Fibroblast of villous mesenchyme (primary cell): ENCODE measurements at places on chromosomes 12 and 14. TPM values are rescaled to one million over a fixed set of nuclear protein-coding genes. Genes with fewer than 3 reads are reported as not detected.
A peak's percentile ranks its signal among the peaks of the same experiment; 100 is the strongest.

- DNase-seq: no peak
Observed at GRCh38 chr12:80317307-80317706, 126.7 kb upstream of the PTPRQ start.

DNA sequence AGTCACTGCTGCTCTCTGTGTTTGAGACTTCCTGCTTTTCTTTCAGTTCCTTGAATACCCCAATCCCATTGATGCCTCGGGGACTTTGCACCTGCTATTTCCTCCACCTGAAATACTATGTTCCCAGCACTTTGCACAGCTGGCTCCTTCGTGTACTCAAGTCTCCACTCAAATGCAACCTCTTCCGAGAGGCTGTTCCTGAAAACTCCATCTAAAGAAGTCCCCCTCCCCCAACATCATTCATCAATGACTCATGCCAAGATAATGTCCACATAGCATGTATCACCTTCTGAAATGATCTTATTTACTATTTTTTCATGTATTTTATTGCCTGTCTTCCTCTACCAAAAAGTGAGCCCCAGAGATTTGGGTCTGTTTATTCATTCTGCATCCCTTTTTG lies 48.6 kb downstream of the HSPB8 start:
- DNase-seq: no peak

DNA sequence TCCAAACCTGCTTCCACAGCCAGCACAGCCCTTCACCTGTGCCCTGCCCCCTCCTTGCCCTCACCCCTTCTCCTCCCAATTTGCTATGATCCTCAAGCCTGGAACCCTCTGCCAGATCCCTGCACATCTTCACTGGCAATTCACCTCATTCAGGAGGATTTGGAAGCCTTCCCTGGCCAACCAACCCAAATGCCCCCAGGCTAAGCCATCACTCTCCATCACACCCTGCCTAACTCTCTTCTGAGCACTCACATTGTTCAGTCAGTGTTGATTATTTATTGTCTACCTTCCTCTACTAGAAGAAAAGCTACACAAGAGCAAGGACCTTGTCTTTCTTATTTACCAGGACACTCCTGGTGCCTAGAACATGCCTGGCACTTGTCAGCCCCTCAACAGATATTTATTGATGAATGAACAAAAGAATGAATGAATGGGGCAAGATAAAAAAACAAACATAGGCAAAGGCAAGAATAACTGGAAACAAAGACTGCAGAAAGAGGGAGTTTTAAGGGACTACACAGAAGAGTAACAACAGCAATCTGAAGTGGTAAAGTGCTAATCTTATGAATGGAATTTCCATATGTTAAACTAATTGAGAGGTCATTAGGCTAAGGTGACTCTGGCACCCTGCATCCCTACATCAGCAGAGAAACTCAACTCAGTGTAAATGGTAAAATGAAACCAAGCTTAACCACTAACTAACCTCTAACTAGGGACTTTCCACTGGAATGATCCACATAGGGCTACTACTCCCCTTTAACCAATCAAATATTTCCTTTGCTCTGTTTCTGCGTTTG lies 33.4 kb downstream of the TMTC1 start:
- no peak for DNase-seq

DNA sequence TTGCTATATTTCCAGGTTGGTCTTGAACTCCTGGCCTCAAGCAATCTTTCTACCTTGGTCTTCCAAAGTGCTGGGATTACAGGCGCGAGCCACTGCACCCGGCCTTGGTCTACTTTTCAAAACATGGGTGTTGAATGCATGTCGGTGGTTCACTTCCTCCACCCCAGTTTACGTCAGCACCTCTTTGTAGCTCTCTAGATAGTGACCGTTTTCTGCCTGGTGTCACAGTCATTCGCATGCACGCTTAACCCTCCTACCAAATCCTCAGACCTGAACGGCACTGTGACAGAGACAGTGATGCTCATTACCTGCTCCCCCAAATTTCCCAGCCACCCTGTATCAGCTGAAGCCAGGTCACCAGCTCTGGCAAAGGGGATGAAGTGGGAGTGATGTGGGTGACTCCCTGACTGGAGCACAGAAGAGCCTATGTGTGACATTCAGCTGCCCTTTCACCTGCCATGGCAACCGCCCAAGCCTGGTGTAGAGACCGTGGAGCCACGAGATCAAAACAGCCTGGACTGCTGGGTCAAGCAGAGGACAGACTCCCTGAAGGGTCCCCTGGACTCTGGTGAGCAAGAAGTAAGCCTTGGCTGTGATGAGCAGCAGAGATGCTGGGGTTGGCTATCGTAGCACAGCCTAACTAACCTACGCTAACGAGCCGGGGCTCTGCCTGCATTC lies 66.2 kb upstream of the GPR68 start:
- DNase-seq: no peak

- peak; percentile 1 for DNase-seq
Observed at GRCh38 chr12:73798523-73798922, 739.1 kb upstream of the ATXN7L3B start.

- DNase-seq: peak; percentile 29
Observed at GRCh38 chr12:46843811-46844210, 18.0 kb upstream of the SLC38A4 start.

GRCh38 chr12:6752167-6752920 lies 597 bp downstream of the MLF2 start:
- DNase-seq: peak; percentile 67

- no peak for DNase-seq
Observed at GRCh38 chr12:116141110-116141832, 136.2 kb downstream of the MED13L start.

DNA sequence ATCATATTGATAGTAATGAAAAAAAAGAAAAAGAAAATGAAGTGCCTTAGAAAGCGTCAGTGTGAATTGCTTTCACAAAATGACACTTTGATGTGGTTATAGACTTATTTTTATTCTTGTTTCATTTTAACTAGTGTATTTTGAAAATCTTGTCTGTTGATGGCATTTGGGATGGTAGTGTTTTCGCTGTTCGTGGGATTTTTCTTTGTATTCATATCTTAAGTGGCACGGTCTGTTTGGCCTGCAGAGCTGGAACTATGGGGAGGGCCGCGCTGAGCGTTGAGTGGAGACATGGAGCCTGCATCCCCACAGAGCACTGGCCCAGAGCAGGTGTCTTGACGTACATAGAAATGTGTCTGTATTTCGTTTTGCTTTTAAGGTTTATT lies 61.6 kb downstream of the WDR20 start:
- no peak for DNase-seq

GRCh38 chr12:93682846-93683261 lies 5.7 kb downstream of the CRADD start:
- DNase-seq: no peak

Gene ZDHHC22
- not detected in 2 replicates for total RNA-seq

Gene CDK2
- 32.2 and 51.4 TPM in 2 replicates for total RNA-seq

Gene FGD4
- 4.7 and 8.1 TPM in 2 replicates for total RNA-seq
